ENCODE measurements at places on chromosomes 4 and X.

GRCh38 chr4:173937631-173938270 lies 345.7 kb downstream of the FBXO8 start:
- DNase-seq, result no peak

GRCh38 chrX:45006002-45006800 lies 133.2 kb downstream of the KDM6A start:
- DNase-seq, result no peak

- DNase-seq, result no peak
Measured at GRCh38 chr4:82428526-82428968, 1.7 kb downstream of the HNRNPDL start.

DNA sequence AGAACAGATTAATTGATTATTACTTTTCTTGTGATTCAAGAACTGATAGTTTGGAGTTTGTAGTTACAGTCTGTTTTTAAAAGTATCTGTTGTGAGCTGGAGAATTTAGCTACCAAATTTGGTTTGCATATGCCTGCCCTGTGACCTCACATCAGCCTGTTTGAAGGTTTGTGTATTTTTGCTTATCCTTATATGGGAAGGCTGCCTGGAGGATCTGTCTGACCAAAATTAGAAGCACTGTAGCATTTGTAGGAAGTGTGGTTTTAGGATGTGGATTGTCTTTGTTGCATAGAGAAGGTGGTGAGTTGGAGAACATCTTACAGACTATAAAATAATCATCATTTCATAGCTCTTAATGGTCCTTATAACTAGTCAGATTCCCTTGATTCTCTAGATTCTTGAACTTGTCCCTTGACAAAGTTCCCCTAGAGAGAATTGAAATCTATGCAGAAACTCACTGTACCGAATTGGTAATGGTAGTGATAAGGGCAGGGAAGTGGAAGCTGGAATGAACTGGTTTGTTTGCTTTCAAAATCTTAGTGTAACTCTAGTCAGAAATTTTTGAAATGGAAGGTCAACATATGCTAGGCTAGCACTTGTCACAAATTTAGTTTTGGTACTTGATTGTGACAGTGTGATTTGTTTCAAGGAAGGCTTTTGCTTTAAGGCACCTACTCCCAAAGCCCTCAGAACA lies 57.3 kb downstream of the SH3BGRL start:
- DNase-seq, result no peak

- no peak for DNase-seq
Measured at GRCh38 chr4:128770807-128771206, 38.7 kb upstream of the JADE1 start.

DNA sequence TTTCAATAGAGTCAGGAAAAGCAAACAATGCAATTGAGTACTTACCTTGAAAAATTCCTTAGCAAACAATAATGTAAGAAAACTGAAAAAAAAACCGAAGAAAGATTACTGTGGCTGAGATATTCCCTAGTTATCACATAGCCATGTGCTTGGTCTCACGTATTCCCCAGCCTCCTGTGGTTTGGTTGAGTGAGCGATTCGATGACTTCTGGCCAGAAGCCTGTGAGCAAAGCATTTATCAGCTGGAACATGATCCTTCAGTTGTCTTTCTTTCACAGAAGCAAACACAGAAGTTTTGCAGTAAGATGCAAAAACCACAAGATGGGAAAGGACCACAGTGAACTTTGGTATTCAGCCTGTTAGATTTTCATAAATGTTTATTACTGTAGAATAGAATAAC lies 1754.3 kb upstream of the AGA start:
- no peak for DNase-seq

DNA sequence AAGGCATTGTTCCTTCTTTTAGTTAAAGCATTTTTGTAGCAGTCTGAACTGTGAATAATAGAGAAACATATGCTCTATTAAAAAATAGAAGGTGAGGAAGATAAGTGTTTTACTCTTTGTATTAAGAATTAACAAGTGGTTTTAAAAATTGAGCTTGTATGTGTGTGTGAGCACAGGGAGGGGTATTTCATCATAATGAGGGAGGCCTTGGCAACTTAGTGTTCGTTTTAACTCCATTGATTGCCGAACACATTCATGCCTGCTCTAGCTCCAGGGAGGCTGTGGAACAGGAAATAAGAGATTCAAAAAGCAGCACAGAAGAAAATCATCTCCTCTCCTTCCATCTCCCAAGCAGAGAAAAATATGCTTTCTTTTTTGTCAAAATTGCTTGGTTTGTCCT lies 14.8 kb downstream of the SHROOM3 start:
- no peak for DNase-seq

GRCh38 chrX:78650906-78651437 lies 8.2 kb downstream of the RTL3 start:
- no peak for DNase-seq

- no peak for DNase-seq
Measured at GRCh38 chrX:71945237-71945805, 34.7 kb downstream of the NHSL2 start.

DNA sequence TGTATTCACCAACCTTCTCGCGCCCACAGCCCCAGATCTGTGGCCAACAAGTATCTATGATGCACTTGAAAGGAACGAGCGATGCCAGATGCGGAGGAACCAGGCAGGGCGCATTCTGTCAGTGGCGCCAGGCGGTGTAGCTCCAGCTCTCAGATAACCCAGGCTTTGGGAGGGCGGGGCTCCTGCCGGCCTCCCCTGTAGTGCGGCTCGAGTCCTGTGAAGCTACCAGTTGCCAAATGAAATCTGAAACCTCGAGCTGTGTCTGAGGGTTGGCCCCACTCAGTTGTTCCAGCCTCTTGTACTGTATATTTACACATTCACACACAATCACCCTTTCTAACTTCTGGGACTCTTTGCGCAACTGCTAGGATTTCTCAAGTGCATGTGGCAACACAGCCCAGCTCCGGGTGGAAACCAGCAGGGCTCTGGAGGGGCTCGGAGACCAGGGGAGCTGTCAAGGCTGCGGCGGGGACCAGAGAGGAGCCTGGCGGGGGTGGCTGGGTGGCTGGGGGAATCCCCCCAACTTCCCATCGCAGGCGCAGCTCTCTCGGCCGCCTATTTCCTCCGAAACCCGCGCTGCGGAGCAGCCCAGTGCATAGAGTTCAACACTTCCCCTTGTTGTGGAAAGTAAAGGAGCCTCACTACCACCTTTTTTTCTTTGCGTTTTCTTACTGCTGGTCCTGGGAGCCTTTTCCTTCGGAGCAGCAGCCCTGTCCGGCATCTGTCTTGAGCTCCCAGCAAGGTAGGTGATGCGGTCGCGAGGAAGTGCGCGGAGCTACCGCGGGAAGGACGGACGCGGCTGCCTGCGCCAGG lies at the start of gene ARHGAP24:
Gene ARHGAP24 (plus strand): TSS at position 333 of the 813 bp plus-strand sequence.
- DNase-seq, result peak; percentile 94

DNA sequence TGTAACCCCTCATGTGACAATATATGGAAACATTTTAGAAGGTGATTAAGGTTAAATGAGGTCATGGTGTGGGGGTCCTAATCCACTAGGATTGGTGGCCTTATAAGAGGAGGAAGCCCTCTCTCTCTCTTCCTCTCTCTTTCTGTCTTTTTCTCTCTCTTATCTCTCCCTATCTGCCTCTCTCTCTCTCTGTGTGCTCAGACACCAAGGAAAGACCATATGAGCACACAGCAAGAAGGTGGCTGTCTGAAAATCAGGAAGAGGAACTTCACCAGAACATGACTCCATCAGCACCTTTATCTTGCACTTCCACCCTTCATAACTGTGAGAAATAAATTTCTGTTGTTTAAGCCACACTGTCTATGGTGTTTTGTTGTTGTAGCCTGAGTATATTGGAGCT lies 1472.2 kb downstream of the PCDH7 start:
- no peak for DNase-seq

GRCh38 chrX:2445662-2446623 lies 54.8 kb downstream of the DHRSX start:
- DNase-seq, result no peak

DNA sequence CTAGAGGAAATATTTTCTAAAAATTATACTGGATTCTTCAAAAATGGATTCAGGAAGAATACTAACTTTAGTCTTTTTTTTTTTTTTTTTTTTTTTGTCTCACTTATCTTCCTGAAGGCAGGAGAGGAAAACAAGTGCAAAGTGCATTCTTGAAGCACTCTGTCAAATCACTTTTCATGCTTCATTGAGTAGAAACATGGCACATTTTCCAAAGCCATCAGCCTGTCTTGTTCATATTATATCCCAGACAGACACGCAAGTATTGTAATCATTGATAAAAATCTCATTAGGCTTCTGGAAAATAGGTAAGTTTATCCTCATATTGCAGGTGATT lies 1.2 kb downstream of the BBS12 start:
- DNase-seq, result no peak

GRCh38 chr4:106522839-106523238 lies 154.3 kb upstream of the GIMD1 start:
- no peak for DNase-seq

DNA sequence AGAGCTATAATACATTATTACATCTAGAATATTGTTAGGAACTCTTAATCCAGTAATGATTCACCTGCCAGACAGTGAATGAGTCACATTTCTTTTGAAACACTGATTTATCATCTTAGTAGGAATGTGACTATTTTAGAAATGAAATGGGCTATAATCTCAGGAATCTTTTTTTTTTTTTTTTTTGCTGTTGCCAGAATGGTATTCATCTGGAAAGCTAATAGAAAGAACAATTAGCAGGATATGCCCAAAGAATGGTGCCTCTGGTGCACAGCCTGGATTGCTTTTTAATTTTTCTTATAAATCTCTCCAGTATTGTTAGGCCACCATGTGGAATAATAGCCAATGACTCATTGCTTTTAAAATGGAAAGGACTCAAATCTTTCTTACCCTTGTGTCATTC lies 181.1 kb upstream of the SMIM31 start:
- no peak for DNase-seq

DNA sequence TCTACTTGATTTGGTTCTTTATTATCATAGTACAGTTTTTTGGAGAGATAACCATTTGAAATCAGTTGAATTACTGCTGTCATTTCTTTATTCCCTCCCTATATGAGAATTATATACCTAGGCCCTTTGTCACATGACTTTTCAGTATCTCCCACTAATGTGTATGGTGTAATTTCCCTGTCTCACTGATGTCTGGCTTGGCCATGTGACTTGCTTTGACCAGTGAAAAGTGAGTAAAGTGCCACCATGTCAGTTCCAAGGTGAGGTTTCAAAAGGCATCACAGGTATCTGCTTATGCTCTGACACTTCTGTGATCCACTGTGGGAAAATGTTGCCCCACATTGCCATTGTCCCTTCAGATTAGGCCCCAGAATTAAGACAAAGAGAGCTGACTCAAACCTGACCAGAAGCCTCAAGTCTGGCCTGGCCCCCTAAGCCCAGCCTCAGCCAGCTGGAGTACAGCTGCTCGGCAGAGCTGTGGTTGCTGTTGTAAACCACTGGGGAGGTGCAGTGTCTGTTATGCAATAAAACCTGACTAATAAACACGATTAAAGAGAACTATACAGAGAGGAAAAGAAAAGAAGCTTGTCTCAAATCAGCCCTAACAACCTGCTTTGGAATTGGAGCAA lies 27.5 kb downstream of the SETD7 start:
- DNase-seq, result no peak

DNA sequence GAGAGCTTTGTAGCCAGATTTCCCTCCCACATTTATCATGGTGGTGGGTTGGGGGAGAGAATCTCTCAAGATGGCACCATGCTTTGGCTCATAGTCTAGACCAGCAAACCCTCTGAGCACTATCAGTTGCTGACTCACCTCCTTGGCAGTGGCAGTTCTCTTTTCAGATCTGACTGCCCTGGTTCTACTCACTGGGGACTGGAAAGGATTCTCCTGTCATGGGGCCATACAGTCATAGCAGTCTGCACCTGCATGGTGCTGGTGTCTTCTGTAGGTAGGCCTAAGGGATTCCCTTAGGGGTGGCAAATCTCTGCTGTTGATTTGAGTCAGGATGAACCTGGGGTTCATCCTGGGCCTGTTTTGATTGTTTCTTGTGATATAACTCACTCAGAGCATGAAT lies 2.6 kb downstream of the TEX13B start:
- no peak for DNase-seq

- no peak for DNase-seq
Measured at GRCh38 chr4:622071-622995, 3.0 kb upstream of the PDE6B start.

GRCh38 chr4:84070289-84070688 lies 428.8 kb downstream of the NKX6-1 start:
- DNase-seq, result no peak

DNA sequence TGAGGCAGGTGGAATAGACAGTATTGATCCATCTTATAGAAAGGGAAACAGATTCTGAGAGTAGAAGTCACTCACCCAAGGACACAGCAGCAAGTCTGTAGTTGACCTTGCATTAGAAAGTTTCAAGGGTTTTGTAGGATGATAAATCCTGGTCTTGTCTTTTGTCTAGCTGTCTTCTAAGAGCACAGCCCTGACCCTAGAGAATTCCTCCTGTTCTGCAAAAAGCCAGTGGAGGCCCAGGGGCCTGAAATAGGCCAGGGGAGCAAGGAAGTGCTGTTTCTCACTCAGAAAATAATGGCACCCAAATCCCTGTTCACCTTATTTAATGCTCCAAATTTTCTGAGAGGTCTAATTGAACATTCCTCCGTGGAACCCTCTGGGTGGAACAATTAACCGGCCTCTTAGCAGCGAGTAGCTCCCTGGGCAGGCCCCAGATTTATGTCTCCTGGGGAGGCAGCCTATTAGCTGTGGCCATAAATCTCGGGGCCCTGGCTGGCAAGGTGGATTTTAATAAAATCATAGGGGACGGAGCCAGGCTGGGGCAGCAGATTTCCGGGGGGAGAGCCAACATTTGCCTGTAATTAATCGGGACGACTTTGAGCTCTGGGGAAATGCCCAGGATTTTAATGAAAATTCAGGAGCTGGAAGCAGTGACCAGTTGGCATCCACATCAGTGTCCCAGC lies 49.2 kb upstream of the MSX1 start:
- no peak for DNase-seq

GRCh38 chr4:15794905-15795304 lies 16.8 kb downstream of the CD38 start:
- no peak for DNase-seq

DNA sequence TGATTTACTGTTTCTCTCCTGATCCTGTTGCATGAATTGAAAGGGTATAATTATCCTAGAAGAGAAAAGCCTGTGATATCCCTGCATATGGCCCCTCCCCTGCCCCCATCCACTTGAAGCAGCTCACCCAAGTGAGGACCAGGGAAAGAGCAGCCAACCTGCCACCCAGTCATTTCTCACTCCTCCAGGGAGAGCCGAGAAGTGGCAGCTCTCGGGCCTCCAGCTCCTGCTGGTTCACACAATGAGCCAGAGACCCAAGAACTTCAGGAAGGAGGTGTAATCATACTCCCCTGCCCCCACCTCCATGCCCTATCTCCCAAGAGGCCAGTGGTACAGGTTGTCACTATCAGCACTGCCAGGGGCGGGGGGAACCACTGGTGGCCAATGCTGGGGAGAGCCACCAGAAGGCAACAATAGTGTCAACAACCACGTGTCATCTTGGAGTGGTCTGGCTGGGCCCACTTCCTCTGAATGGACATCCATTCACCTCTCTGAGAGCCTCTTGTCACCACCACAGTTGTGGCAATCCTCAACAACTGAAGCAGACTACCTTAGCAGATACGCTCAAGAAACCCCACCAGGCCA lies 42.9 kb downstream of the APOO start:
- DNase-seq, result no peak

GRCh38 chr4:38625508-38625907 lies 38.5 kb upstream of the KLF3 start:
- no peak for DNase-seq

- peak; percentile 88 for DNase-seq
Measured at GRCh38 chr4:89024051-89024675, 32.8 kb downstream of the FAM13A start.

Measured in Karpas-422 (cell line).